ENCODE measurements at places on chromosomes 6 and 20.

DNA sequence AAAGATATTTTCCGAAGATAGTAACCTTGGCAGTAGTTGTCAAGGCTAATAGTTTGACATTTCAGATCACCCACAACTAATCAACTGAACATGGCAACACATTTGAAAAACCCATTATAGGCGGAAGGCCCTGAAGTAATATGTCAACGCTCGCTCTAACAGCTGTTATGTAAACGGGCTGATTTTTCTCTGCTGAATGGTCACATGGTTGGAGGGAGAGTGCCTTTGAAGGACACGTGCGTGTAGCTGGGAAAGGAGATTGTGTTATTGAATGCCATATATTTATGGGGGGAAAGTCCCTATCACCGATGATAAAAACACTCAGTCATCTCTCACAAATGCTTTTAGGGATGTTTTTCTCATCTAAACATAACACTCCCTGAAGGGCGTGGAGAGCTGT lies 160.0 kb upstream of the RALGAPA2 start:
- DNase-seq: no peak

DNA sequence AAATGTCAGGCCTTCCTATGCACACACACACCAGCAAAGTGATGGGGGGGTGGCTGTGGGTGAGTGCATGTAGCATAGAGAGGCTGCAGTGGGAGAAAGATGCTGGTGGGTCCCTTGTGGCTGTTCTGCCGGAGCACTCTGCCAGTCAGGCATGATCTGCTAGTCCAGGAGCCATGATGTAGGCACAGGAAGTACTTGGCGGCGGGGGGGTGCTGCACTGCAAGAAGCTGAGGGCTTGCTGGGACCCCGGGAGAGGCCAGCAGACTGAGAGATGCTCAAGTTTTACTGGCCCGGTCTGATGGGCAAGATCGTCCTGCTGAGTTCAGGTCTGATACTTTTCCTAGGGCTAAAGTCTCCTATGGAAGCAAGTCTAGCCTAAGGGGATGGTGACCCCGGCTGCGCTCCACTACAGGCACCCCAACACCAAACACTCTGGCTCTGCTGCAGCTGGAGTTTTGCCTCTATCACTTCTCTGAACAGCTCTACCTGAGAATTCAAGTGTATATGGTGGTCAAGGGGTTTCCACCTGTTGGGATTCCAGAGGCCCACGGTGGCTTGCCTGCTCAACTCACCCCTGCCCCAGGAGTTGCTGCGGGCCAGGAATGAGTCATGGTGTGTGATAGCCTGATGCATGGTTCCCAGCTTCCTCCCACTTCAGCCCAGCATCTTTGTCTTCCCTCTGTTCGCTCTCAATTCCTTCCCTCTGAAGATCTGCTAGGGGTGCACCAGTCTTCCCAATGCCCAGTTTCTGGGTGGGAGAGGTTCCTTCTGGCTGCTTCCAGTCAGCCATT lies 971.8 kb upstream of the ADGRB3 start:
- DNase-seq: no peak

DNA sequence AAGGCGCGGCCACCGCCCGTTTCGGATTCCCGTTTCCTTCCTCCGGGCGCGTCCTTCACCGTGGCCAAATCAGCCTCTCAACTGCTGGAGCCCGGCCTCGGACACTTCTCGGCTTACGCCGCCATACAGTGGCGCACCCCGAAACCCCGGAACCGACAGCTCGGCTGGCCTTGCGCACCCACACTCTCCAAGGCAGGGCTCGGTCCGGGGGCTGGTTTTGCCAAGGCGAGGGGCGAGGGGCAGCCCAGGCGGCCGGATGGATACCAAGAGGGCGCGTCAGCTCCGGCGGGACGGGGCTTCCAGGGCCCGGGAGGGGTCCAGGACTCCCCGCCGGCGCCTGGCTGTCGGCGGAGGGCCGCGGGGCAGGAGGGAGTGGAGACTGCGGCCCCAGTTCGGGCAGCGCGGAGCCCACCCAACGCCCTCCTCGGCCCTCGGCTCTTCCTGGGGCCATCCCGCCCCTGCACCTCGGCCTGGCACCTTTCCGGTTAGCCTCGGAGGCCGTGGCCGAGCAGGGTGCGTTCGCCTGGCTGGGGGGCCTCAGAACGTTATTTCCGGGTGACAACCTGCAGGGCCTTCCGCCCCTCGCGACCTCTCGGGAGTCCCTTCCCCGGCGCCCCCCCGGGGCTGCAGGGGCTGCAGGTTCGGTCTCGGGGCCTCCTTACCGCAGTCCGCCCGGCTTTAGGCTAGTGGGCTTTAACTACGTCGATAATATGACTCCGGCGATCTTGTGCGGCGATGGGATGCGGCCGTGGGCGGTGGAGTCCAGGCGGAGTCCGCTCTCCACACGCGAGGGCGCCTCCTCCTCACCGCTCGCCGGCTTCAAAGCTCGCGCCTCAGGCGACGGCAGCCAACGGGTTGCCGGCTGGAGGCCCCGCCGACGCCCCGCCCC lies 697 bp upstream of the CEP43 start:
- DNase-seq: no peak

DNA sequence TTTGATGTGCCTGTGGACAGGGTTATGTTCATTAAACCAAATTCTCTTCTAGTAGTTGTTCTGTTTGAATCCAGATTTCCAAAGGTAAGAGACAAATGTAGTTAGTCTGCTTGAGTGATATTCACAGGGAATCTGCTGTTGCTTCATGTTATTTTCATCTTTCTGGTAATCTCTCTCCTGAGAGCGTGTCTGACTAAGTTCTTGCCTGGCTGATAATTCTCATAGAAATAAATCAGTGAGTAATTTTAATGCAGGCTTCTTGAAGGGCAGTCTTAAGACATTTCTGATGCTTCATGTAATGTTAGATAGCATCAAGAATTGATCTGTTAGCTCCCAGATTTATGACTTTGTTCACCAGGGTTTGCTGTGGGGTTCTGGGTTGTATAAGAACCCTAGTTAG lies 54.2 kb downstream of the CTNNBL1 start:
- DNase-seq: no peak

DNA sequence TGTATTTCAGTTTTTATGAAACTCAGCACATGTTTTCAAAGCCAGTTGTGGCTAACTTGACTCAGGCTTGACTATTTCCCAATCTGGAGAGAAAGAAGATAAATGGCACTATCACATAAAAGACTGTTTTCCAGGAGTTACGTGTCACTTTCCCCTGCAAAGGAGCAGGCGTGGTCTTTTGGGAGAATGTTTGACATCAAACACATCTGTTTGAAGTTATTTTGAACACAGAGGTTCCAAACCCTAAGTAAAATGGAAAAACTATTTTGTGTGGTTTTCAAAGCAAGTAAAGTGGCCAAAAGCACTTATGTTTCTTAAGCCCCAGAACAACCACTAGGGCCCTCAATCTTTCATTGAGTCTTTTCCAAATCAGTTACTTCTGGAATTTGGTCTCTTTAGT lies 89.7 kb downstream of the FOXF2 start:
- DNase-seq: no peak

DNA sequence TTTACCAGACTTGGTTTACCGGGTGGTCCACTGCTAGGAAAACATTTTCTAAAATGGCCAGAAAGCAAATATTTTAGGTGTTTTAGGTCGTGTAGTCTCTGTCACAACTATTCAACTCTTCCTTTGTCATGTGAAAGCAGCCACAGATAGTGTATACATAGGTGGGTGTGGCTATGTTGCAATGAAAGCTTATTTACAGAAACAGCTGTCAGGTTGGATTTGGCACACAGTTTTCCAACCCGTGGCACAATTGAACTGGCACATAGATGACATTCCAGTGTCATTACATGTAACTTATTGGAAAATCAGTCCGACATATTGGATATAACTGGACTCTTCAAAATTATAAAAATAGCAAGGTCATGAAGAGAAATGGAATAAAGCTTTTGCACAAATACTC lies 68.9 kb upstream of the KCNQ5 start:
- DNase-seq: no peak

GRCh38 chr6:157460182-157460999 lies 79.4 kb downstream of the ZDHHC14 start:
- DNase-seq: no peak

- no peak for DNase-seq
These were observed 17.2 kb upstream of the HCK start for GRCh38 chr20:32034581-32035425.

- peak; percentile 64 for DNase-seq
These were observed 636 bp downstream of the SUPT3H start for GRCh38 chr6:45377043-45377553.

DNA sequence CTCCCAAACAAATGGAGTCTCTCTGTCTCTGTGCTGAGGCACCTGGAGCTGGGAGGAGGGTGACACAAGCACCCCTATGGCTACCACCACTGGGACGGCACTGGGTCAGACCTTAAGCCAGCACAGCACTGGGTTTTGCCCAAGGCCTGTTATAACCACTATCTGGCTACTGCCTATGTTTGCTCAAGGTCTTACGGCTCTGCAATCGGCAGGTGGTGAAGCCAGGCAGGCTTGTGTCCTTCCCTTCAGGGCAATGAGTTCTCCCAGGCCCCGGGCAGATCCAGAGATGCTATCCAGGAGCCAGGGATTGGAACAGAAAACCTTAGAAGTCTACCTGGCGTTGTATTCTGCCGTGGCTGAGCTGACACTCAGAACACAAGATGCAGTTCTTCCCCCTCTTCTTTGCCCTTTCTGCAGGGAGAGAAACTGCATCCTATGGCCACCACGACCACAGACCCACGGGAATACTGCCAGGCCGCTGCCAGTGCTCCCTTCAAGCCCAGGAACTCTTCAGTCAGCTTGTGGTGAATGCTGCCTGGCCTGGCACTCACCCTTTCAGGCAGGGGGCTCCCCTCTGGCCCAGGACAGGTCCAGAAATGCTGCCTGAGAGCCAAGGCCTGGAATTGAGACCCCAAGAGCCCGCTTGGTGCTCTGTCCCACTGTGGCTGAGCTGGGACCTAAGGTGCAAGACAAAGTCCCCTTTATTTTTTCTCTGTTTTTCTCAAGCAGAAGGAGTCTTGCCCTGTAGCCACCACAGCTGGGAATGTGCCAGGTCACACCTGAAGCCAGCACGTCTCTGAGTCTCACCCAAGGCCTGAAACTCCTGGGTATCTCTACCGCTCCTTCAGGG lies 67.0 kb upstream of the FRMD1 start:
- DNase-seq: no peak

GRCh38 chr20:62361799-62362589 lies 5.1 kb downstream of the LAMA5 start:
- DNase-seq: no peak

- no peak for DNase-seq
These were observed 41.0 kb downstream of the ZNF292 start for GRCh38 chr6:87196275-87196842.

All from pons (tissue), 1 donor.